CD4-positive, alpha-beta T cell (primary cell): ENCODE measurements at places on chromosomes 2 and 18.

DNA sequence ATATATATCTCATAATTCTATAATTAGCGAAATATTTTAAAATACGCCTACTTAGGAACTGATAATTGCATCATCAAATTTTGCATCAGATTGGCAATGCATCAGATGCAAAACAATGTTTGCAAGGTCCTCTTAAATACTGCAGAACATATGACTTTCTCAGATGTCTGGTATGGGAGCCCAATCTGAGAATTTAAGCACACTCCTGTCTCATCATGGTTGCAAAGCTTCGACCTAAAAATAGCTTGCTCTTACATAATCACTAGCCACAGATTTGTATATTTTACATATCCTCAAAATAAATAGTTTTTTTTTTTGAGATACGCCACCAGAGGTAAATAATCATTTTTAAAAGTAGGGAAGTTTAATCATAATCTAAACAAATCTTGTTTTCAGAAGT lies 123.2 kb downstream of the CABYR start:
- no peak for DNase-seq

GRCh38 chr2:150286730-150287362 lies 200.6 kb downstream of the RND3 start:
- no peak for DNase-seq

DNA sequence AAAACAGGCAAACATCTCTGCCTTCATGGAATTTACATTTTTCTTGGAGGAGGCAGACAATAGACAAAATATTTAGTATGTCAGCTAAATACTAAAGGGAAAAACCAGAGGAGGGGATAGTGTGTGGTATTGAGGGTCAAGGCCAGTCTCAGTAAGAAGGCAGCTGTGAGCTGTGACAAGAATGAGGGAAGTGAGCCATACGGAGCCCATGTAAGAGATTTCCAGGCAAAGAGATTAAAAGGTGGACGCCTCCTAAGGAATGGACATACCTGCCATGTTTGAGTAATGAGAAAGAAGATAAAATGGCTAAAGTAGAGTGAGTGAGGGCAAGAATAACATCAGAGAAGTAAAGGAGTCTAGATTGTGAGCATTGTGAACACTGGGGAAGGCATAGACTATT lies 2.2 kb upstream of the SCN2A start:
- no peak for DNase-seq

GRCh38 chr2:96873651-96874096 lies 3.8 kb upstream of the SEMA4C start:
- no peak for DNase-seq

DNA sequence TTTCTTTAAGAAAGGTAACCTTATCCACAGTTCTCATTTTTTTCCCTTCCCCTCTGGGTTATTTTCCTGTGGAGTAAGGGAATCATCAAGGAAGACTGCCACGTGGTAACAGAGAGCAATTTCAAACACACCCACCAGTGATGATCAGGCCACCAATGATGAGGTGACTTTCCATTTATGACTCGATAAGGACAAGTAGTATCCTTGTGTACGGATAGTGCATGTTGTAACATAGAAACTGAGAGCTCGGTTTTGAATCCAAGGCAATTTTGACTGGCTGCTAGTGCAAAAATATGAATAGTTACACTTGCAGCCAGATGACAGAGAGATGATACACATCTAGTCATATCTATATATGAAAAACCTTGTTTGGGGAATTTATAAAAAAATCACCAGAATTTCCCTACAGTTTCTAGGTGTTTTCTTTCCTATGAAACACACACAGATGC lies 143.6 kb upstream of the TCF4 start:
- DNase-seq = no peak

- no peak for DNase-seq
Measured at GRCh38 chr18:24538414-24539264, 78.2 kb downstream of the HRH4 start.

- DNase-seq = no peak
Measured at GRCh38 chr18:40346146-40346545, 1608.9 kb upstream of the PIK3C3 start.

DNA sequence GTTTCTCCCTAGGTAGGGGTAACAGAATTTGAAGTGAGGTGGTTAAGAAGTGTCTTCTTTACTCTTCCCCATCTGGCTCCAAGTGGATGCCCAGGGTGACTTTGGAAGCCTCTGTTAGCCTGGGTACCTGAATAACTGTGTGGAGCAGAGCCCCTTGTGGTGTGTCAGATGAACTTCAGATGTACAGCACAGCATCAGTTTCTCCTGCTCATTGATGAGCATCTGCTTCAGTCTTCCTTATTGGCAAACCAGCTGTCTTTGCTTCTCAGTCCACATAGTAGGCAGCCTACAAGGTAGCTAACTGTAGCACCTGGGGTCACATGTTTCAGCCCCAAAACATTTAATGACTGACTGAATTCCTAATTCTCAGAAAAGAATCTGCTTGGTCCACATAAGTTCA lies 56.2 kb upstream of the ATP8B1 start:
- no peak for DNase-seq

DNA sequence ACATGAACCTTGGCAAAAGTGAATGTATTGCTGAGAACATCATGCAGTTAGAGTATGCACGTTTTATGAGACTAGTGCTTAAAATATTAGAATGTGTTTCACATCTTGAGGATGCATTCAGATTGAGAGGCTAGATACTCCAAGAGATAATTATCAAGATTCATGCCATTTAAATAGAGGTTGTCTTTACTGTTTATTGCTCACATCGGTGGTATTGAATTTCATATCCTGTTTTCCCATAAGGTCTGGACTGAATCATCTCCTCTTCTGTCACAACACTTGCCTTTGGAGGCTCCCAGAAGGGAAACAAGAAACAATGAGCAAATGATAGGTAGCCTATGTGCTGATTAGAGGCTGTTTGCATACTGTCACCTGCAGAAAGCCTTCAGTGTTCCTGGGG lies 83.8 kb downstream of the CLHC1 start:
- DNase-seq = no peak

DNA sequence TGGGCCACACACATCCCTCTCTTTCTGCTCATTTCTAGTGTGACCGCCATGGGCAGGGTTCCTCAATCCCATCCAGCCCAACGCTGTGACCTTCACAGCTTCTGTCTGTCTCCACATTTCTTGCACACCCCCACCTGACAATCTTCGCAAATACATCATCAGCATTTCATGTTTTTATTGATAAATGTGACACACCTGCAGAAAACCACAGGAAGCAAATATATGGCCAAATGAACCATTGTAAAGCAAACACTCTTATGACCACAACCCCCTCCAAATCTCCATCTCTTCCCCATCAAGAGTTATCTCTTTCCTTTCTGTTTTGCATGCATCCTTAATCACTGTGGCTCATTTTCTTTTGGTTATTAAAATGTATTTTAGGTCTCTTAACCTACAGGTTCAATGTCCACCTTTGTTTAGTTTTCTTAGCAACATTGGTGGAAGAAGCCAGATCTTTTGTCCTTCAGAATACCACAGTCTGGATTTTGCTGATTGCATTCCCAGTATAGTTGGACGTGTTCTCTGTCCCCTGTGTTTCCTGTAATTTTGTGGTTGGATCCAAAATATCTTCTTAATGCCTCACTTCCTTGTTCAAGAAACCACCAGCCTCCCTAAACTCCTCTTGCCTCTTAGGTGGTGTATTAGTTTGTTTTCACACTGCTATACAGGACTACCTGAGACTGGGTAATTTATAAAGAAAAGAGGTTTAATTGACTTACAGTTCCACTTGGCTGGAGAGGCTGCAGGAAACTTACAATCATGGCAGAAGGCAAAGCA lies 9.8 kb upstream of the NCK2 start:
- no peak for DNase-seq
